Small intestine (tissue), 16 donors: ENCODE measurements at places on chromosomes 11 and 22. TPM values are rescaled to one million over a fixed set of nuclear protein-coding genes. Genes with fewer than 3 reads are reported as not detected.
A peak's percentile ranks its signal among the peaks of the same experiment; 100 is the strongest.

The OR4S1 gene
- not detected for polyA plus RNA-seq

GRCh38 chr11:72179804-72180396, 12.0 kb upstream of the FOLR1 start:
- DNase-seq, result no peak
- H3K36me3 ChIP-seq, result no peaks in the 10 kb centered on the region
- H3K4me3 ChIP-seq, result no peak overlapping the region
- no peaks in the 10 kb centered on the region for H3K4me1 ChIP-seq

The CENPM gene
- polyA plus RNA-seq, result 4.7 TPM

DNA sequence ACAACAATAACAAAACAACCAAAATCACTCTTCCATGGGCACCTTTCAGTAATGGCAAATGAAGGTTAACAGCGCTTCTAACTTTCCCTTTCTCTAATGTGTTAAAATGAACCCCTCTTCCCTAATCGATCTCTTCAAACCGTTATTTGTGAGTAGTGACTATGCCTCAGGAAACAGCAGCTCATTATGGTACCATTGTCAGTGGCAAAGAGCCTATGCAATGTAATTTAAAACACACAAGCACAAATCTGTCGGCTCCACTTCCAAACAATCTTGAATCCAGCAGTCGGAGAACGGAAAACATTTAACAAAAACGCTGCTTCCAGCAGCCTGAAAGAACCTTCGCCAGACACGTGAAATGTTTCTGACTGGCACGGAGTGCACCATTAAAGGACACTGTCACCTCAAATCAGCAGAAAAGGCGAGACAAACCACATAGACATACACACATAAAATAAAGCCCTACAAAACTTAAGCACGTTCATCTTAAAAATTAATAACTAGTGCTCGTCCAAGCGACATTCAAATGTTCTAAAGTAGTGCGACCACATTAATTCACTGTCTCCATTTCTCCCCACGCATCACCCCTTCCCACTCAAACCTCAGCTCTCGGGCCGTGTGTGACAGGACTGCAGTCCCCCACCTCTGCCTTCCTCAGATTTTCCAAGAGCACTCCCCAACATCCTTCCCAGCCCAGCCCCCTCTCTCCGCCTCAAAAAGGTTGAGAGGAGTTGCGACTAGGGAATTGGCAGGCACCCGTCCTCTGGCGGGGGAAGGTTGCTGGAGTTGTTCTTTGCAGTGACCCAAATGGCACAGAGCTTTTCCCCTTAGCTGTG, 748 bp downstream of the RAB30 start:
- peak overlapping the region; percentile 52 for H3K4me3 ChIP-seq
- peaks cover 5% of the 10 kb centered on the region for H3K27me3 ChIP-seq
- DNase-seq, result peak; percentile 35
- H3K27ac ChIP-seq, result peak overlapping the region; percentile 92

GRCh38 chr22:48901324-48901723, 926.3 kb downstream of the BRD1 start:
- H3K27me3 ChIP-seq, result no peaks in the 10 kb centered on the region
- no peaks in the 10 kb centered on the region for H3K36me3 ChIP-seq

DNA sequence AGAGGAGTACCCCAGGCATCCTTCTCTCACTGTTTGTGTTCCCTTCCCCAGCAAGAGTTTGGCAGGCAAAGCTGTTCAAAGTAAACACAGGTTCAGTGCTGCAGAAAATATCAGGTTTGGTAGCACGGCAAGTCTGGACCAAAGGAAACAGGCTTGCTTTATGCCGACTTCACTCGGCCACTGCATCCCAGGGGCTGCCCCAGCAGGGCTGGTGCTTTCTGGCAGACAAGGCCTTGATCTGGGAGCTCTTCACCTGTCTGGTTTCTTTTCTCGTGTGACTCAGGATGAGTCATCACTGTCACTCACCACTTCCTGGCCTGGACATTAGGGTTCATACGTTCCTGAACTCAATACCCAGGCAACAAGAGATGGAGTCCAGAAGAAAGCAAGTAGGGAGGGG, 52.6 kb upstream of the NAV2 start:
- H3K27me3 ChIP-seq, result peaks cover 2% of the 10 kb centered on the region
- DNase-seq, result peak; percentile 31
- H3K36me3 ChIP-seq, result no peaks in the 10 kb centered on the region
- H3K27ac ChIP-seq, result no peak overlapping the region

DNA sequence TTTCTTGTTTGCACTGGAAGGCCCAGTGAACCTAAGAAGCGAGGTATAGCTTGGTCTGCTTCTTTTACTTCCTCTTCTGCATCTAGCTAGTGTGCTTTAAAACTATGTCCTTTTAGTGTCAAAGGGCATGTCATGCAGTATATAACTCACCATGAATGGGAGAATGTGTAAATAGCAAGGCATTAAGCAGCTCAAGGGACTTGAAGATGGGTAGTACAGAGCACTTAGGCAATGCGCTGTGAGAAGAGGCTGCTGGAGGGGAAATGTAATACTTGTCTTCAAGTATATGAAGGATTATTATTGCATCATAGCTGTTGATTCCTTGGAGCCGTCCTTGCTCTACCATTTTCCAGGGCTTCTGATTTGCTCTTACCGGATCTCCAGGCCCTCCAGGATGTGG, 7.6 kb downstream of the MAML2 start:
- H3K36me3 ChIP-seq, result no peaks in the 10 kb centered on the region
- H3K4me1 ChIP-seq, result peaks cover 8% of the 10 kb centered on the region
- no peaks in the 10 kb centered on the region for H3K27me3 ChIP-seq
- DNase-seq, result peak; percentile 7
- no peak overlapping the region for H3K27ac ChIP-seq

DNA sequence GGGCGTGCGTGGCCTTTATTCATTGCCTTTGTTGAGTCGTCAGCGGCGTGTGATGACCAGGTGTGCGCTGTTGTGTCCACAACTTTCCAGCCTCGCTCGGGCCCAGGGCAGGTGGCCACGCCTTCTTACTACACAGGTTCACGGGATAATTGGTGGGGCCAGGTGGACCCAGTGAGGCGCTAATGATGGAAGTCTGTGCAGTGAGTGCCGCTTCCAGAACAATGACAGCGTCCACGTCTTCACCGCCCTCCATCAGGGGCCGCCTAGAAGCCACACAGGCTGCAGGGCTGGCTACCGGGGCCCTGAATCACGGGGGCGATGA, 1197.3 kb downstream of the BRD1 start:
- H3K27ac ChIP-seq, result no peak overlapping the region
- no peaks in the 10 kb centered on the region for H3K36me3 ChIP-seq
- no peaks in the 10 kb centered on the region for H3K27me3 ChIP-seq
- H3K4me3 ChIP-seq, result no peak overlapping the region
- no peaks in the 10 kb centered on the region for H3K4me1 ChIP-seq

The BRD1 gene
- polyA plus RNA-seq, result 28.4 TPM

The HSPB2 gene
- 4.3 TPM for polyA plus RNA-seq

The FAM227A gene
- polyA plus RNA-seq, result not detected

DNA sequence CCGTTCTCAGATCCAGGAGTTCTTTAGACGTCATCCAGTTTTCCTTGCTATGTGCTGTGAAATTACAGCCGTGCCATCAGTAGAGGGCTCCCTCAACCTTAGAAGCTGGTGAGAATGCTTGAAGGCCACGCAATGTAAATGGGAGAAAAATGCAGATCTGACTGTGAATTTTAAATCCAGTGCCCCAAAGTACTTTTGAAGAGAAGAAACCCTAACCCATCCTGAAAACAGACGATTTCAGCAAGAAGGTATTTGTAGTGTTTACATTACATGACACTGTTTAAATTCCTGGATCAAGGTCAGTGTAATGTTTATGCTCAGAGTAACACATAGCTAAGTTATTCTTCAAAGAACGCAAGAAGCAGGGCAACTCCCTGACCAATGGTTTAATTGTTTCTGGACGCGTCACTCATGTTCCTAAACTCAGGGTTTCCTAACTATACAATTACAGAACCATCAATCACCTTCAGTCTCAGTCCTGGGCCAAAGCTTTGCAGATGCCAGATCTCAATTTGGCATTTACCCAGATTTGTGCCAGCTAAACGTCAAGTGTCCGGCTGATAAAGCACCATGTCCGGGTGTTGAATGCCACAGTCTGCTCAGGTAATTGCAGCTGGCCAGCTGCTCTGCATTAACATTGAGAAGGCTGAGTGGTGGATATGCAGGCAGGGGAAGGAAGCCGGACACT, 38.2 kb downstream of the ADAMTS8 start:
- H3K27ac ChIP-seq, result no peak overlapping the region
- H3K4me1 ChIP-seq, result no peaks in the 10 kb centered on the region
- H3K4me3 ChIP-seq, result no peak overlapping the region
- no peaks in the 10 kb centered on the region for H3K36me3 ChIP-seq

GRCh38 chr22:19446603-19447329, 745 bp downstream of the C22orf39 start:
- H3K27me3 ChIP-seq, result no peaks in the 10 kb centered on the region
- H3K4me3 ChIP-seq, result peak overlapping the region; percentile 64
- peaks cover 2% of the 10 kb centered on the region for H3K36me3 ChIP-seq

The MAPK8IP1 gene
- polyA plus RNA-seq, result 1.3 TPM

DNA sequence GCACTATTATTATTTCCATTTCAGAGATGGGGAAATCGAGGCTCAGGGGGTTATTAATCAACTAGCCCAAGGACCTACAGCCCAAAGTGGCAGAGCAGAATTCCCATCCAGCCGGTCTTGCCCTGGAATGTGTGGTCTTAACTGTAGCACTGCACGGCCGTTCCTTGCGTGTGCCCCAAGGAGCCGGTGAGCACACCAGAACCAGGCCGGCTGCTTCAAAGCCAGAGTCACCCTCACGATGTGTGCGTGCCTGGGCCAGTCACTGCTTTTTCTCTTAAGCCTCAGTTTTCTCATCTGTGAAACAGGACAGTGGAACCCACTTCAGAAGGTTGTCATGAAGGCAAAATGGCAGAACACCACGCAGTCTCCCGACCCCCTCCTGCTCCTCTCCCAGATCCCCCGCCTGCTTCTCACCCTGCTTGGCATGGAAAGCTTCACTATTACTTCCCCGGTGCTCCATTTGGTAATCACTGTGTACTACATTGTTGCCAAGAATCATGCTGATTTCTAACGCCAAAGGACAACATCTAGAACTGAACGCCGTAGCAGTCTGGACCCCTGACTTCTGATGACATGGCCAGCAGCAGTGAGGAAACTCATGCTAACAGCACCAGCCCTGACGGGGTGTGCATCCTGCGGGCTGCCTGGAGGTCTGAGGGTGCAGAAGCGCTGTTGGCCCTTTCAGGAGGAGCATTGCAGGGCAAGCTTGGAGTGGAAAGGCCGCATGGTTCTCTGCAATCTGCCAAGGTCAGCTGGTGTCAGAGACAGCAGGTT, 106.8 kb upstream of the B3GAT1 start:
- peaks cover 3% of the 10 kb centered on the region for H3K27me3 ChIP-seq
- no peaks in the 10 kb centered on the region for H3K4me1 ChIP-seq
- DNase-seq, result no peak
- H3K4me3 ChIP-seq, result no peak overlapping the region

GRCh38 chr11:112345166-112345565, 84.5 kb upstream of the PLET1 start:
- H3K4me1 ChIP-seq, result no peaks in the 10 kb centered on the region
- H3K4me3 ChIP-seq, result no peak overlapping the region
- no peaks in the 10 kb centered on the region for H3K36me3 ChIP-seq
- H3K27ac ChIP-seq, result no peak overlapping the region
- H3K27me3 ChIP-seq, result no peaks in the 10 kb centered on the region

DNA sequence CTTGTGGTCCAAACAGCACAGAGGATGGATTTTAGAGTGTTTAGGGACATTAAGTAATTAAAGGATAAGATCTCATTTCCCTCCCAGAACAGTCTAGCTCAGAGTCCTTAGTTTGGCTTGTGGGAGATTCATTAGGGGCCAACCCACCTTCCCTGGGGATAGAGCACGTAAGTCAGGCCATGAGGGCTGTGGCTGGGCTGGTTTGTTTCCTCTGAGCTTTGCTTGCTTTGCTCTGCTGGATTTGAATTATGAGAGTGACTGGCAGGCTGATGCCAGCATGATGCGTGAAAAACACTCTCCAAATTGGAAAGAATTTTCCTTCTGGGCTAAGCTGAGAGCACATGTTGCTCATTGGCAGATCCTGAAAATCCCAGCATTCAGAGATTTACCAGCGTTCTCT, 84.7 kb upstream of the HEPHL1 start:
- H3K4me3 ChIP-seq, result no peak overlapping the region
- H3K36me3 ChIP-seq, result no peaks in the 10 kb centered on the region
- no peak for DNase-seq
- H3K27me3 ChIP-seq, result peaks cover 4% of the 10 kb centered on the region
- H3K4me1 ChIP-seq, result no peaks in the 10 kb centered on the region

The VPS26B gene
- 26.3 TPM for polyA plus RNA-seq

DNA sequence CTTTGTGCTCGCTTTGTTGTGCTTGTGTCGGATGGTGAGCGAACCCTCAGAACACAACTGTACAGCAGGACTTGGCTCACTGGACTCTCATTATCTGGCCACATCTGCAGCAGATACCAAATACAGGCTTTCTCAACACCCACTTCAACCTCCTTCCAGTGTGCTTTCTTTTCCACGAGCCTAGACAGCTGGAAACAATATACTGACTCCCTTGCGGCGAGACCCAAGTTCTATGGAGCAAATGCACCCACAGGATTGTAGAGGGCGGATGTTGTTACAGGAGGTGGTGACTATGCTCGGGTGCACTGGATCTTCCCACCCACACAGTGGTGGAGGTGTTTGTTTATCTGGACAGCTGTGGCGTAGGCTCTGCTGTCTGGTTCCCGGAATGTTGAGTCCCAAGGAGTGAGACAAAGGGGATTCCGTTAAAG, 204.3 kb downstream of the TENM4 start:
- H3K27me3 ChIP-seq, result no peaks in the 10 kb centered on the region
- H3K4me1 ChIP-seq, result no peaks in the 10 kb centered on the region
- no peak overlapping the region for H3K4me3 ChIP-seq

The OOSP1 gene
- polyA plus RNA-seq, result not detected

DNA sequence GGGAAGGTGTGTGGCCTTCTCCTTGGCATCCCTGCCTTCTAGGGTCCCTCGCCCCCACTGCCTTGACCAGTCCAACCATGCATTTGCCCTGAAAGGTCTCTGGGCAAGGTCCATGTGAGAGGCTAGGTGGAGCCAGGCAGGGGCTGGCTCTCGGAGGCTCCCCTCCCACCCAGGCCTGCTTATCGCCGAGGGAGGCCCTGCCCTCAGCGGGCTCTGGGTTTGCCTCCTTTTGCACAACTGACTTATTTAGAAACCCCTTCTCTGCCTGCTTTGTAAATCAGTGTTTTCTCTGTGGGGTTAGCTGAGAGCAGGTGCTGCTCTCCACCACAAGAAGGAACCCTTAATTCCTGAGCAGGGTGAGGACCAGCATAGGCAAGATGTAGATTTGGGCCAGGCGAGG, 47.7 kb downstream of the CD82 start:
- H3K4me3 ChIP-seq, result no peak overlapping the region
- H3K4me1 ChIP-seq, result peaks cover 7% of the 10 kb centered on the region
- H3K36me3 ChIP-seq, result peaks cover 6% of the 10 kb centered on the region

GRCh38 chr11:118663902-118664301, 15.5 kb downstream of the TREH start:
- H3K36me3 ChIP-seq, result no peaks in the 10 kb centered on the region
- H3K4me1 ChIP-seq, result peaks cover 23% of the 10 kb centered on the region
- H3K27me3 ChIP-seq, result no peaks in the 10 kb centered on the region
- DNase-seq, result no peak
- H3K4me3 ChIP-seq, result no peak overlapping the region

DNA sequence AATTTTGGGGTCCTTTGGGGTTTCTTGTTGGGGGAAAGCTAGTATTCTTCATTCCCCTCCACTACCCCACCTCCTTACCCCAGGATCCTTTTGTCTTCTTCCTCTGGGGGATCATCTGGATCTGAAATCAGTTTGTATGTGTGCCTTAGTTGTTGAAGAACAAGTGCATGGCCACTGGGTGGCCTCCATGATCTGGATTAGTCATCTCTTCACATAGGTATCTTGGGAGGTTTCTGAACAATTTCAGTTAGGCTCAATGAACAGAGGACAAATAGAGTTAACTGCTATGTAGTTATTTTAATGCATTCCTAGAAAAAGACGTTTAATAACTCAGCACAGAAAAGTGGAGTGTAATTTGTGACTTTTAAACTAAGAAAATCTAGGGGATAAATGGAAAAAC, 7.1 kb upstream of the VWA5A start:
- no peak overlapping the region for H3K4me3 ChIP-seq
- no peaks in the 10 kb centered on the region for H3K4me1 ChIP-seq
- peak; percentile 44 for DNase-seq
- no peak overlapping the region for H3K27ac ChIP-seq
